Activated naive CD8-positive, alpha-beta T cell treated with anti-CD3 and anti-CD28 coated beads for 36 hours (primary cell): ENCODE measurements at places on chromosomes 7 and 10. TPM values are rescaled to one million over a fixed set of nuclear protein-coding genes. Genes with fewer than 3 reads are reported as not detected.

Gene CCL26
- total RNA-seq, result not detected

Gene PIP
- not detected for total RNA-seq

Gene CYP2C19
- not detected for total RNA-seq

Gene CUBN
- total RNA-seq, result 0.30 TPM
